ENCODE measurements at places on chromosomes 11 and 22.

GRCh38 chr11:108708173-108708572 is 43.3 kb downstream of the DDX10 start:
- H3K27me3 ChIP-seq: no peaks in the 10 kb centered on the region
- H3K4me3 ChIP-seq: no peak overlapping the region
- no peak for ATAC-seq
- H3K4me1 ChIP-seq: peaks cover 9% of the 10 kb centered on the region
- no peak overlapping the region for H3K27ac ChIP-seq

- H3K4me1 ChIP-seq: no peaks in the 10 kb centered on the region
- ATAC-seq: no peak
- no peaks in the 10 kb centered on the region for H3K36me3 ChIP-seq
- H3K27ac ChIP-seq: no peak overlapping the region
- no peaks in the 10 kb centered on the region for H3K27me3 ChIP-seq
Measured at GRCh38 chr22:10778296-10778814, 4749.6 kb upstream of the OR11H1 start.

- H3K27me3 ChIP-seq: no peaks in the 10 kb centered on the region
- H3K27ac ChIP-seq: peak within 1 kb of the TSS; percentile 97
- peaks cover 51% of the 10 kb centered on the region for H3K36me3 ChIP-seq
Measured at GRCh38 chr22:36252754-36253522, at the start of gene APOL1. APOL1 (plus strand) TSS chr22:36253133; CDS start chr22:36254956, 1,823 bp downstream.

DNA sequence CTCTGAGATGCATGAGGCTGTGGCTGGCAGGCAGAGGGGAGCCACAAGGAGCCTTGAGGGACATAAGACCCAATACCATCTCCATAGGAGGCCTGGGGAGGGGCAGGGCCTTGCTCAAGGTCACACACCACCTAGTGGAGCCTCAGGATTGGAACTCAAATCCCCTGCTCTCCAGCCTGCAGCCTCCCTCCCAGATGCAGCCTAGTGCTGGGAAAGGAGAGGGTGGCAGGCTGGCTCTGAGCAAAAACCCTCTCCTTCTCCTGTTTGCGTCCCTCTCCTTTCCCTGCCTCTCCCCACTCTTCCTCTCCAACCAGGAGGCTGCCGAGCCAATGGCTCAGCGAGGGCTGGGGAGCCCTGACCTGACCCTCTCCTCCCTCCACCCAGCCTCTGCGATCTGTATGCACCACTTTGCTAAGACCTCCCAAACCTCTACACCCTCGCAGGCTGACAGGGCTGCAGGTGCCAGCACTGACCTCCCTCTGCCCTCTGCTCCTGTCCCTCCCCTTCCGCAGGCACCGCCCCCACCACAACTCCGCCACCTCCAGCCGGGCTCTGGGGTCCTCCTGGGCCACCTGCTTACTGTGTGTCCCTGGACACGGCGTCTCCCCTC is 14.7 kb downstream of the IGLL1 start:
- H3K27ac ChIP-seq: no peak overlapping the region
- H3K4me3 ChIP-seq: peak overlapping the region; percentile 68
- no peaks in the 10 kb centered on the region for H3K4me1 ChIP-seq
- no peaks in the 10 kb centered on the region for H3K36me3 ChIP-seq
- peak; percentile 12 for ATAC-seq

DNA sequence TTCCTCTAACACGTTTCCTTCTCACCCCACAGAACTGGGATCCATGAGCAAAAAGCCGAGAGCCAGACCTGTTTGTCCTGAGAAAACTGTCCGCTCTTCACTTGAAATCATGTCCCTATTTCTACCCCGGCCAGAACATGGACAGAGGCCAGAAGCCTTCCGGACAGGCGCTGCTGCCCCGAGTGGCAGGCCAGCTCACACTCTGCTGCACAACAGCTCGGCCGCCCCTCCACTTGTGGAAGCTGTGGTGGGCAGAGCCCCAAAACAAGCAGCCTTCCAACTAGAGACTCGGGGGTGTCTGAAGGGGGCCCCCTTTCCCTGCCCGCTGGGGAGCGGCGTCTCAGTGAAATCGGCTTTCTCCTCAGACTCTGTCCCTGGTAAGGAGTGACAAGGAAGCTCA is 24.0 kb downstream of the CD5 start:
- H3K4me3 ChIP-seq: no peak overlapping the region
- H3K4me1 ChIP-seq: peaks cover 27% of the 10 kb centered on the region
- peaks cover 6% of the 10 kb centered on the region for H3K36me3 ChIP-seq
- no peaks in the 10 kb centered on the region for H3K27me3 ChIP-seq
- peak overlapping the region; percentile 81 for H3K27ac ChIP-seq
- no peak for ATAC-seq

DNA sequence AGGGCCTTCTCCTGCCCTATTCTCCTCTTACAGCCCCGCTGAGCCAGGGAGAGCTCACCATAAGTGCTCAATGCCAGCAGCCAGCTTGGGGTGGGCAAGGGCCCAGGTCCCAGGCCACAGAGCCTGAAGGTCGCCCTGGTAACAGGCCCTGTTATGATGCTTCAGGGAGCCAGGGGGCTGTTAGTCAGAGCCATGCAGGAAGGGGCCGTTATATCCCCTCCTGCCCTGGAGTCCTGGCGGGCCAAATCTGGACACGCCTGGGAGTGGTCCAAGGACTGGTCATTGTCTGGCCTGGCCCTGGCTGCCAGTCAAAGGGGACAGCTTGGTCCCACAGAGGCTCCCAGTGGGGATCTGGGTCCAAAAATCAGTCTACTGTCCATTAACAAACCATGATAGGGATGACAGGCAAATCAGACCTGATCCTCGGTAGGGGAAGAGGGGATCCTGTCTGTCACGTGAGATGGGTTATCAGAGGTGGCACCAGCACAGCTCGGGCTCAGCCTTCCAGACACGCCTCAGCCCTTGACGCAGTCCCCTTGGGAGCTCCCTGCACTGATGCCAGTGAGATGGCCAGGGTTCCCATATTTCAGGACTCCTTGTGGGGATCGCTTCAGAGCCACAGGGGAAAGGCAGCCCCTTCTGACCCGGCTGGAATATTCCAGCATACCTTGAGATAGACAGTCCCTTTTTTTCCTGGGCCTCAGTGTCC is 55.9 kb downstream of the LRRC32 start:
- H3K4me3 ChIP-seq: no peak overlapping the region
- H3K36me3 ChIP-seq: no peaks in the 10 kb centered on the region
- H3K4me1 ChIP-seq: no peaks in the 10 kb centered on the region

DNA sequence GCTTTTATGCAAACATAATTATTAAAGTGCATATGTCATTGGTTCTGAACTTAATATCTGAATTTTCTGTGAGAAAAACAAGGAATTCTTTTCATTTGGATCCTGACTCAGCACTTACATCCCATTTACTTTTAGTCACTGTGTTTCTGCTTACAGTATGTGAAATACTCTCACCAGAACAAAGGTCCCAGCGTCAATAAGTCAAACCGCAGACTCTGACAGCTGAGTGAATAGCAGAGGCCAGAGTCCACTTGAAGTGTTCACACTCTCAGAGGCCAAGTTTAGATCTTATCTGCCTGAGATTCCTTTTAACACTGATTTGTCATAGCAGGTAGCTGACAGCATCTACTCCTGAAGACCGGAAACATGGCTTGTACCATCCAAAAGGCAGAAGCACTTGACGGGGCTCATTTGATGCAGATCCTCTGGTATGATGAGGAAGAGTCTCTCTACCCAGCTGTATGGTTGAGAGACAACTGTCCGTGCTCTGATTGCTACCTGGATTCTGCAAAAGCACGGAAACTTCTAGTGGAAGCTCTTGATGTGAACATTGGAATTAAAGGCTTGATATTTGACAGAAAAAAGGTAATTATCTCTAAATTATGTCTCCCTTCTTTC is 14.6 kb downstream of the BBOX1 start:
- no peak overlapping the region for H3K4me3 ChIP-seq
- no peak overlapping the region for H3K27ac ChIP-seq
- no peaks in the 10 kb centered on the region for H3K36me3 ChIP-seq
- ATAC-seq: no peak
- no peaks in the 10 kb centered on the region for H3K4me1 ChIP-seq
- no peaks in the 10 kb centered on the region for H3K27me3 ChIP-seq

- H3K36me3 ChIP-seq: no peaks in the 10 kb centered on the region
- H3K27me3 ChIP-seq: peaks cover 12% of the 10 kb centered on the region
- H3K27ac ChIP-seq: no peak overlapping the region
- no peaks in the 10 kb centered on the region for H3K4me1 ChIP-seq
- no peak overlapping the region for H3K4me3 ChIP-seq
- ATAC-seq: no peak
Measured at GRCh38 chr11:30155428-30155827, 75.4 kb upstream of the FSHB start.

GRCh38 chr22:27514601-27515523 is 286.7 kb downstream of the MN1 start:
- no peak for ATAC-seq
- no peak overlapping the region for H3K4me3 ChIP-seq
- no peaks in the 10 kb centered on the region for H3K4me1 ChIP-seq
- H3K27me3 ChIP-seq: peaks cover 6% of the 10 kb centered on the region
- no peaks in the 10 kb centered on the region for H3K36me3 ChIP-seq
- no peak overlapping the region for H3K27ac ChIP-seq

DNA sequence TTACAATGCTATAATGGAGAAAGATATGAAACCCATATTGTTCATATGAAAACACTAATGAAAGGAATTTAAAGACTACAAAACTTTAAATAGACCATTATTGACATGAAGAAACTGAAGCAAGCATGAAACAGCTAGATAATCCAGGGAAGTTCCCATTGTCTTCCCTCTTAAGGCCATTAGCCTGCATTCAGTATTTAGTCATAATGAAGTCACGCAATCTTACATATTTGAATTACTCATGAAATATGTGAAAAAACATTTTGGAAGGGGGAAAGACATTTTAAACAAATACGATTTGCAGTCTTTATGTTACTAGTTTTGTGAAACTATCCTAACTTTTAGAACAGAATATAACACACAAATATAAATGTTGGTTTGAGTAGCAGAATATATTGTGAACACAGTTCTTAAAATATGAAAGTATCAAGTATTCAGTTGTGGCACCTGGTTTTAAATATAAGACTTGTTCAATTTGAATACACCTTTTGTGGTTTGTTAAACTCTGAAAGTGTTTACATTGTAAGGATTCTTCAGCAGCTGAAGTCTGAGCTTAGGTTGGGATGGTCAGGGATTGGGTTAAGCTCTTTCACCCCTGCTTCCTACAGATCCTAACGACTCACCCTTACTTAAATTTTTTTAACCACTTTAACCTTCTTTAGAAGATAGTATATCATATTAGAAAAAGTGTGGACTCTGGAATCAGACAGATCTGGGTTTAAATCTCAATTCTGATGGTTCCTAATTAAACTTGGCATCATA is 500.3 kb upstream of the TENM4 start:
- no peaks in the 10 kb centered on the region for H3K4me1 ChIP-seq
- no peaks in the 10 kb centered on the region for H3K36me3 ChIP-seq
- no peak for ATAC-seq
- no peak overlapping the region for H3K27ac ChIP-seq

DNA sequence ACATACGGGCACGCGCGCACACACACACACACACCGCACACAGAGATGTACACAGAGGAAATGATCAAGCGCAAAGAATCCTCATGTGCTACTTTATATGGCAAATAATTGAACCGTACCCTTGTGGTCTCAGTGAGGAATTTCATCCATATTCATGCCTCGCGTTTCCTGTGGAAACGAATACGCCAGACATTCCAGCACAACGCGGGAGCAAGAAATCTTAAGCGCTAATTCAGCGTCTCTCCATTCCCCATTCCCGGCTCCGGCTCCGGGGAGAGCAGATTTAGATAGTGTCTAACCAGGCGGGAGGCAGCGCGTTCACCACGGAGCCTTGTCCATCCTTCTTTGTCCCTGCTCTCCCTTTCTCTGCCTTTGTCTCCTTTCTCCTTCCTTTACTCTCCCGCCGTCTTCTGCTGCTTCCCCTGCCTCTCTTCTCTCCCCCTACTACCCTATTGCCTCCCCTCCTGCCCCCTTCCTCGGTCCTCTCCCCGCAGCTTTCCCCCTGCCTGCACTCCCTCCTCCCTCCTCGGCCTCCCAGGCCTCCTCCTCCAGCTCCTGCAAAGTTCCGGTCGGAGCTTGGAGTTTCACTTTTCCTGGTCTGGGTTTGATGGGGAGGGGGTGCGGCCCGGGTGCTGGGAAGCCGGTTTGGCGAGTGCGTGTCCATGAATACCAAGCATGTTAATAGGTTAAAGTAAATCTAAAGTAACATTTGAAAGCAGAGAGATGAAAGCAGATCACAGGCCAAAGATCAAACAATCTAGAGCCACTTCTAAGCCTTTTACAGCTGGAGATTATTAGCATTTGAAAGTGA is 579.3 kb downstream of the BUD13 start:
- H3K27ac ChIP-seq: no peak overlapping the region
- ATAC-seq: no peak
- peaks cover 21% of the 10 kb centered on the region for H3K27me3 ChIP-seq
- H3K4me3 ChIP-seq: no peak overlapping the region
- H3K36me3 ChIP-seq: no peaks in the 10 kb centered on the region

DNA sequence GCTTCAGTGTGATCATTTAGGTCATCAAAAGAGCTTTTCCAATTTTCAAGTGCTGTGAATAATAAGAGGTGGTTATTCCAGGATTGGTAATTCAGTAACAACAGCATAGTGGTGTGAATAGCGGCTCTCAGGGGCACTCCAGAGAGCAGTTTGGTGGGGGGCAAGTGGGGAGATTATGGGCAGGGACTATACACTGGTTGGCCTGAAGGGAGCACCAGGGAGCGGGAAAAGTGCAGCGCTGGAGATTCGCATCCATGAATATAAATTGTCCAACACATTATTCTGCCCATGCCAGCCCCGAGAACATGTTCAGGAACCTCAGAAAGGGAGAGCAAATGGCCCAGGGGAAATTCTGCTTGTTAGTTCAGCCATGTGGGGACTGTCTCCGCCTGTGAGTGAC is 37.9 kb downstream of the OR6Q1 start:
- no peak overlapping the region for H3K4me3 ChIP-seq
- H3K27me3 ChIP-seq: peaks cover 5% of the 10 kb centered on the region
- no peaks in the 10 kb centered on the region for H3K36me3 ChIP-seq
- no peak for ATAC-seq
- no peaks in the 10 kb centered on the region for H3K4me1 ChIP-seq
- no peak overlapping the region for H3K27ac ChIP-seq

DNA sequence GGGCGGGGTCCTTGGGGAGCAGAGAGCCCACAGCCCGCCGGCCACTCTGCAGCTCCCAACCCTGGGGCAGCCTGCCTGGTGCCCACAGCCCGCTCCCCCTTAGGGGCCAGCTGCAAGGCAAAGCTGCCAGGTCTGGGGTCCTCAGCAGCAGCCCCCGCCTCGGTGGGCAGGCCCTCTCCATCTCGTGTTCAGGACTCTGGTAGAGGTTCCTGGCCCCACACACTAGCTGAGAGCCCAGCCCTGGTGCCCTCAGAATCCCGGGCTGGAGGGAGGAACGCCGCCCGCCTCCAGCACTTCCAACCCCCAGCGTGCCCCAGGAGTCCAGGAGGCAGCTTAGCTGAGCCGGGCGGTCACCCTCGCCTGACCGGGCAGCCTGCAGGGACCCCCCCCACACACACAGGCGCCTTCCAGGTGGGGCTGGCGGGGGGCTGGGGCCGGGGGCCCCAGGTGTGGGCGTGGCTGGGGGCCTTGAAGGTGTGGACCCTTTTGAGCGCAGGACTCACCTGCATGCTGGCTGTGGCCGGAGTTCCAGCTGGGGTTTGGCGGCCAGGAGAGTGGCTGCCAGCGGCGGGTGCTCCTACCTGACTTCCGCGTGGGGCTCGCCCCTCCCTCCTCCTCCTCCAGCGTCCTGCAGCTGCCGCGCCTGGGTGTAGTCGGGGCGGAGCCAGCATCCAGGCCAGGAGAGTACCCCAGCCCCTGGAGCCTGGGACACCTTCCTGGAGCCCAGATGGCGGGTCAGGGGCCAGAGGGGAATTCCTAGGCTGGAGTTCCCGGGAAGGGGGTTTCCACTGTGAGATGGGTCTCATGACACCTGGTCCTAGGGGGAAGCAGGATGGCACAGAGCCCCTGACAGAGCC is at the start of gene ANO9:
Gene ANO9, minus strand, starts transcription at position 594 of the 857 bp plus-strand sequence. Its CDS starts 85 bp downstream, at position 509.
- H3K4me3 ChIP-seq: peak within 1 kb of the TSS; percentile 74
- no peaks in the 10 kb centered on the region for H3K27me3 ChIP-seq
- peak within 1 kb of the TSS; percentile 73 for H3K27ac ChIP-seq
- ATAC-seq: peak; percentile 98
- H3K4me1 ChIP-seq: peaks cover 17% of the 10 kb centered on the region
- no peaks in the 10 kb centered on the region for H3K36me3 ChIP-seq

Measured in activated T-helper 17 cell treated with anti-CD3 and anti-CD28 coated beads, Interleukin-2, amount 50 U/mL, for 72 hours (primary cell).